AG08395 (cell line): ENCODE measurements at places on chromosomes 5 and 9.

DNA sequence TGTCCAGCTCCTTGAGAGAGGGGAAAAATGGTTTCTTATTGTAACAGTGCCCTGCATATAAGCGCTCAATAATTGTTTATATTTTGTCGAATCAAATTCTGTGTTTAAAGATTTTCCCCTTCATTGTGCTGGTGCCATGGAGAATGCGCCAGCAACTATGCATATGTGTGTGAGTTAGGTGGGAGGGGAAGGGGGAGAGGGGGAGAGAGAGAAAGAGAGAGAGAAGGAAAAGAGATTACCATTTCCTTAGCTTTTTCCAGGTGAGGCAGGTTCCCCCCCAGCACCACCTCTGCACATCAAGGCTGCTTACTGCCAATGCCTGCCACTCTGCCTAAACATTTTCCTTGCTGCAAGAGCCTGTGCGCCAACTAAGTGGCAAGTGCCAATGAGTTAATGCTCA lies 111.0 kb downstream of the PJA2 start:
- DNase-seq = peak; percentile 1

GRCh38 chr5:80248378-80248777 lies 7.5 kb downstream of the SERINC5 start:
- no peak for DNase-seq

DNA sequence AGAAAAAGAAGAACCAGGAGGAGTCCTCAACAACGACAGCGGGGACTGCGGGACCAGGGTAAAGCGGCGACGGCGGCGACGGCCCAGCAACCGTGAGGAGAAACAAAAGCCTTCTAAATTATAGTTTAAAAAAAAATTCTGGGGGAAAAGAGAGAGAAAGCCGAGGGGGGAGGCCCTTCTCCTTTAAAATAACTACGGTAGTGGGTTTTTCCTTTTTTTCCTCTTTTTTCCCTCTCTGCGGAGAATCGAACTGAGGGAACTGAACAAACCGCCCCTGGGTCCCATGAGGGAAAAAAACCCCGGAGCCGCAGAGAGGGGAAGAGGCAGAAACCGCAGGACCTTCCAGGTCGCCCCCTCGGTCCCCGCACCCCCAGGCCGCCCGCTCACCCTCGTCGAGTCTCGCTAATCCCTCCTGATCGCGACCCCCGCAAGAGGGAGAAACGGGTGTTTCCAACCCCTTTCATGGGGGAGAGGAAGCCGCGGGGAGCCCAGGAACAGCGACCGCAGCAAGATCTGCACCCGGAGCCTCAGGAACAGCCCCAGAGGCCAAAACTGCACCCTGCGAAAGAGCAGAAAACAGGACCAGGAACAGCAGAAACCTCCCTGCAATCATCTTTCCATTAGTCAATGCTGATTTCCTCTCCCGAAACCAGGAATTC lies 453 bp downstream of the CPEB4 start:
- peak; percentile 16 for DNase-seq

DNA sequence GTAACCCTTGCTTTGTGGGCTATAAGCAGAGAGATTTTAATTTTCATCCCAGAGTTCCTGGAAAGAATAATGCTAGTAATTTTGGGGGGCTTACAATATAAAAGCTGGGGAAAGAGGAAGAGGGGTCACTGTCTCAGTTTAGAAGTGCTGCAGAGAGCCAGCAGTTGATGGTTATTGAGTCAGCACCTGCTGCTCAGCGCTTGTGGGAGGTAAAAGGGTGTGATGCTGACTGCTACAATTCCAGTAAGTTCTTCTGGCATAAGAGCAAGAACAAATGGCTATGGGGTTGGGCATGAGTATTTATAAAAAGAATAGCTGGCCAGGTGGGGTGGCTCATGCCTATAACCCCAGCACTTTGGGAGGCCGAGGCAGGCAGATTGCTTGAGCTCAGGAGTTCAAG lies 88.5 kb downstream of the MAST4 start:
- DNase-seq = no peak

DNA sequence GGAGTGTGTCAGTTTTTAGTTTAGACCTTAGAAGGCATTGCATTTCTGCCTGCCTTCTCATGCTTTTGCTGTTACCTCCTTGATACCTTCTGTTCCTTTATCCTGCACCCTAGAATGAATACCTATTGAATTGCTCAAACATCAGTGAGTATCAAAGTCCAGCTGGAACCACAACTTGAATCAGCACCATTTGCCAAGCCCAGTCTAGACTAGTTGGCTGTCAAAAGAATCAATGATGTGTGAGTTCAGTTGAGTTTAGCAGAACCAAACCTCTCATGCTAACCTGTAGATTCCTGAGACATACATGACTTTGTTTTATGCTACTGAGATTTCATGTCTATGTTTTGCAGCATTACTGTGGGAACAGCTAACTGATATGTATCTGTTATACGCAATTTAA lies 116.6 kb downstream of the FAM170A start:
- DNase-seq = no peak

GRCh38 chr5:114252226-114252625 lies 109.6 kb upstream of the KCNN2 start:
- no peak for DNase-seq

- DNase-seq = peak; percentile 36
Measured at GRCh38 chr5:1799110-1799601, 481 bp downstream of the MRPL36 start.

DNA sequence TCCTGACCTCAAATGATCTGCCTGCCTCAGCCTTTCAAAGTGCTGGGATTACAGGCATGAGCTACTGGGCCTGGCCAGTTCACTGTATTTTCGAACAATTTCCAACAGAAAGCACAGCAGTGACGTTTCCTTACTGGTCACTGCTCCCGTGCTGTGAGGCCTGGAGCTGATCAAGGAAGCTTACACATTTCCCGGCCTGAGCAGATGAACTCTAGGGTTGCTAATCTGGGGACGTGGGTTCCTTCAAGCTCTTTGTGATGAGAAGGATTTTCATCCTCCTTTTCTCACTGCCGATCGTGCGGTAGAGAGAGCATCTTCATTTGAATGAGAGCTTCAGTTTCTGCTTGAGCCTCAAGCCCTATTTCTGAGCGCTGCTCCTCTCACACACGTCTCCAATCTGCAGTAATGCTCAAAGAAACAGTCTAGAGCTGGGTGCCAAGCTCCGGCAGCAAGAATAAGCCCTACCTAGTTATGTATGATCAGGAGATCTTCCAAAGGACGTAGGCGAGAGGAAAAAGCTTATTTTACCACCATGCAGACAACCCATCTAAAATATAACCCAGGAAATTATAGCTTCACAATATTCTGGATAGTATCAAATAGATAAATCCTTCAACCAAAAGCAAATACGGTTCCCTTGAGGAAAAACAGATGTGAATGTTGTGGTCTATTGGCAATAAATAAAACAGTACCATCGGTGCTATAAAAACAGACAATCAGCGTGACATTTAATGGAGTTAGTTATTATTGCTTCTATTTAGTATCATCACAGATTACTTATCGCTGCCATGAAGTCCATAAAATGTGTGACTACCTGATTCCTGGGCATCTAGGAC lies 7.3 kb upstream of the SPATA24 start:
- DNase-seq = peak; percentile 39

GRCh38 chr9:96721731-96722429 lies 56.0 kb downstream of the ZNF510 start:
- DNase-seq = no peak

- peak; percentile 74 for DNase-seq
Measured at GRCh38 chr9:126558051-126558665, 55.6 kb upstream of the LMX1B start.

- DNase-seq = peak; percentile 48
Measured at GRCh38 chr9:97293207-97293721, 14.2 kb upstream of the CCDC180 start.

GRCh38 chr5:172417130-172417841 lies 37.0 kb downstream of the SH3PXD2B start:
- no peak for DNase-seq

DNA sequence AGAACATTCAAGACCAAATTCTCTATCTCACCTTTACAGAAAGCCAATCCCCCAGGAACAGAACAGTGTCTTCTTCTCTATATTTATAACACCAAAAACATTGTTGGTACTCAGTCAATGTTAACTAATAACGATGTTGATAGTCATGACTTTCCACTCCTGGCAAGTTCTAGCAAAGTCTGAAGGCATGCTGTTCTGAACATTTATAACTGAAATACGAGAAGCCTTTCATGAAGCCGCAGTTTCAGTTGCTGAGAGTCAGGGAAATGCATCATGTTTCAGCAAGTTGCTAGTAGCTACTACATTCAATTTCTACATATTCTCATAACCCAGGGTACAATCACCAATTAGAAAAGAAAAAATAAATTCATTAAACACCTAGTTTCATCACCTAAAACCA lies 301.4 kb downstream of the PDE4D start:
- no peak for DNase-seq

GRCh38 chr5:74625742-74626241 lies 14.7 kb downstream of the ENC1 start:
- no peak for DNase-seq

- no peak for DNase-seq
Measured at GRCh38 chr9:36316611-36317317, 58.5 kb upstream of the GNE start.
